ENCODE measurements at places on chromosomes 6 and 20. TPM values are rescaled to one million over a fixed set of nuclear protein-coding genes. Genes with fewer than 3 reads are reported as not detected.

The DCDC2 gene
- under 0.01 TPM for total RNA-seq

The TAPBP gene
- 24.3 TPM for total RNA-seq

The TP53TG5 gene
- total RNA-seq = not detected

The CCNC gene
- total RNA-seq = 94.8 TPM

The RIPPLY2 gene
- total RNA-seq = not detected

The SNAP91 gene
- total RNA-seq = not detected

GRCh38 chr6:117685359-117685758 is 10.1 kb downstream of the NUS1 start:
- DNase-seq = no peak

GRCh38 chr20:47150403-47151152 is 205.9 kb downstream of the ZMYND8 start:
- DNase-seq = peak; percentile 63

- peak; percentile 86 for DNase-seq
Observed at GRCh38 chr6:106084106-106084988, 1.8 kb upstream of the PRDM1 start.

- DNase-seq = no peak
Observed at GRCh38 chr6:170007468-170008293, 256.3 kb downstream of the ERMARD start.

GRCh38 chr6:124857746-124858145 is 104.5 kb upstream of the RNF217 start:
- no peak for DNase-seq

DNA sequence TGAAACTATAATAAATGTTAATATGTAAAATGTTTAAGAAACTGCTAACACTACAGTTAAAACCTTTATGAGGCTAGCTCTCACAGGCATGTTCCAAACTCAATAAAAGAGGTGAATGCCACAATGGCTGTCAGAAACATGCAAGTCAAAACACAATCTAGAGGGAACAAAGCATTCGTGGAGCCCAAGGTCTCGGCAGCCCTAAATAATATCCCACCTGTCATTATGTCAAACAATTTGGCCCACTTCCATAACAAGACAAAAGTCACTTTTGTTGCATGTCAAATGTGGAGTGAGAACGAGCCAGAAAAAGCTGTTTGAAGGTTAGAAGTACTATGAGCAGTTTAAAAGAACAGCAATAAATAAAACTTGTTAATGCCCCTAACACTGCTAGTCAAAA is 181.9 kb downstream of the GMDS start:
- DNase-seq = no peak

GRCh38 chr6:55528624-55529023 is 50.4 kb downstream of the HMGCLL1 start:
- peak; percentile 79 for DNase-seq

GRCh38 chr6:60754879-60755278 is 1531.1 kb downstream of the KHDRBS2 start:
- DNase-seq = no peak

DNA sequence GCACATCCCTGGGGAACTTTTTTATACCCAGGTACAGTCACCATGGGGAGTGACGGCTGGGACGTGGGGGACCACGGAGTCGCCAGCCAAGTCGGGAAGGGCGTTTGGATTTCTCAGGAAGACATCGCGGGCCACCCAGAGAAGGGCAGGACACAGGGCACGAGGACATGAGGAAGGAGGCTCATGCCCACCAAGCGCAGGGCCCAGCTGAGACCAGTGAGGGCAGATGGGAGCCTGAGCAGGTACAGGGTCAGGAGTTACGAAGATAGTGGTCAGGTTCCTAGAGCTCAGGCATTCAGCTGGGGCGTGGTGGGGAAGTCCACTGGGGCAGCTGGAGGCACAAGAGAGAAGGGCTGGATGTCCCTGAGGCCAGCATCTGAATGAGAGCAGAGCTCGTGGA is 74.6 kb downstream of the ZNF133 start:
- no peak for DNase-seq

DNA sequence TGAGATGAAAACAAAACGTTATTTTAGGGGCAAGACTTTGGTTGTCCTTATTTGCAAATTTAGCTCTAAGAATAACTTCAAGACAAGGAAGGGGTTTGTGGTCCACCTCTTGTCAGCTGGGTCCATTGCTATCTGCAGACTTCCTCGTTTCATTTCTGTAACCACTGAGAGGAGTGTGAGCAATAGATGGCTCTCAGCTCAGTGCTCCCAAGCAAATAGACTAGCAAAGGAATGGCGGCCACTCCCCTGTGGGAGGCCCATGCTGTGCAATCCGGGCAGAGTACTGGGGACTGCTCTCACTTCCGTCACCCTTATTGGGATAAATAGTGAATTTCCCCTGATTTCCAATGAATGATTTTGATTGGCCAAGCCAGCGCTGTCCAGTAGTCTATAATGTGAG is 176.6 kb downstream of the ZDHHC14 start:
- DNase-seq = no peak

GRCh38 chr20:10536531-10536930 is 101.4 kb downstream of the SLX4IP start:
- peak; percentile 39 for DNase-seq

Measured in bronchial epithelial cell (primary cell).